Cortex of kidney (tissue), 1 donor: ENCODE measurements at places on chromosomes 7 and 10.

GRCh38 chr7:2968616-2969397, 74.9 kb downstream of the CARD11 start:
- DNase-seq = no peak

GRCh38 chr10:132962623-132963429, 20.5 kb upstream of the CFAP46 start:
- DNase-seq = no peak

DNA sequence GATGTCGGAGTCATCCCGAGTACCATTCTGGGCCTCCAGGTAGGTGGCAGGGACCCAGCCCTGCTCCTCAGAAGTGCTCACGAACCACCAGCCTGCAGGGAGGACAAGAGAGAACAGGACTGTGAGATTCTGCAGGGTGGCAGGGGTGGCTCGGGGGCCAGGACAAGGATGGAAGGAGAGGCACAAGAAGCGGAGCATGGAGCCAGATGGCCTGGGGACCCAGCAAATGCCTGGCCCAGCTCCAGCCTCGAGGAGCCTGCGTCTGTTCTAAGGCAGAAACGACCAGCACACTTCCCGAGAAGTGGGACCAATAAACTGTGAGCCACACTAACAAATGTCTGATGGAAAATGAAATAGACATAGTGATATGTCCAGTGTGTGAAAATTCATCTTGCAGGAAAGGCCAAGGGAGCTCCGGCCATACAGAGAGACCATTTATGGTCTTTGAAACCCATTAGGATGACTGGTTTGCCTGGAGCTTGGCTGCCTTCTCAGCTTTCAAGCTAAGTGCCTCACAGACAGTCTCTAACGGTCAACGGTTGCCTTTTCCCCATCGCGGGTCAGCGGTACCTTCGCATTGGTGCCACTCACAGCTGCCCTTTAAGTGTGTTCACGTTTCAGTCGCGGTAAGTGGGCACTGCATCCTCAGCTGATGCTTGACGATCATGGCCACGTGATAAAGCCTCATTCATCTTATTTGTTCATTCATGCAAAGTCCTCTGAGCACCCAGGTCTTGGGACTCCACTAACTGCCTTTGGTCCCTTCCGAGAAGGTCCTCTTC, 133.8 kb downstream of the NEURL1 start:
- DNase-seq = no peak

GRCh38 chr7:30321882-30322192, 37.4 kb downstream of the ZNRF2 start:
- DNase-seq = no peak

- DNase-seq = no peak
Observed at GRCh38 chr7:4856336-4857057, 5.3 kb downstream of the PAPOLB start.

DNA sequence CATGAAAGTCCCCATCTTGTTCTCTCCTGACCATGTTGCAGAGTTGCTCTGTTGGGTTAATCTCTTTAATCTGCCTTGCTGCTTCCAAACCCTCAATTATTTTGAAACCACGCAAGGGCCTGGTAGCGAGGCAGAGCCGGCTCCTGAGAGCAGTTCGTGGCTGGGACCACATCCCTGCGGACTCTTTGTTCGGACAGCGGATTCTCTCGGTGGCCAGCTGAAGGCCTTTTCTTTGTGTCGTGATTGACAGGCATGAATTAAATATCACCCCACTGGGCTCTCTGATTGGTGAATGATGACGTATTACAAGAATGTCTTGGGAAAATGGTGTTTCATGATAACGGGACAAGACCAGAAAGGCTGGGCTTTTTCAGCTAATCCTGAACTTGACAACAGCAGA, 66.9 kb upstream of the ARHGAP21 start:
- DNase-seq = no peak

DNA sequence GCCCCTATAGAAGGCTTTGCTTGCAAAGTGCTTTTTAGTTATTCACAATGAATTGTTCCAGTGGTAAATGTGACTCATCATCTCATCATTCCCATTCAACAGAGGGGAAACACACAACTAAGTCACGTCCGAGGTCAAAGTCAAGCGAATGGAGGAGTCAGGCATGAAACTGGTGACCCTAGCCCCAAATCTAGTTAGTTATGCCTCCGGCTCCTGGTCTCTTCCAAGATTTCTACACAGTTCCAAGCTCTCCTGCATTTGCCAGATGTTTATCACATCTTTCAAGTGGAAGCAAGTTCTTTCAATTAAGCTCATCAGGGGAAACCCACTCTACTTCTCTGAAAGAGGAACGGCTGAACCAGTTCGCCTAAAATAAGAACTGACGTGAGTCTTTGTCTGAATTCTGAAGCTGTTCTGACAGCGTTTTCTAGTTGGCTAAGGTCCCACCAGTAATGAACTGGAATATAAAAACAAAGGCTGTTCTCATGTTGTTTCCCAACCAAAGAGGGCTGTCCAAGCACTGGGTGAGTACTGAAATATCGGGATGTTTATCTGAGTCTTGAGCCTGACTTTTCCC, 140.9 kb upstream of the NRBF2 start:
- no peak for DNase-seq

- no peak for DNase-seq
Observed at GRCh38 chr7:17415955-17416354, 117.5 kb downstream of the AHR start.

DNA sequence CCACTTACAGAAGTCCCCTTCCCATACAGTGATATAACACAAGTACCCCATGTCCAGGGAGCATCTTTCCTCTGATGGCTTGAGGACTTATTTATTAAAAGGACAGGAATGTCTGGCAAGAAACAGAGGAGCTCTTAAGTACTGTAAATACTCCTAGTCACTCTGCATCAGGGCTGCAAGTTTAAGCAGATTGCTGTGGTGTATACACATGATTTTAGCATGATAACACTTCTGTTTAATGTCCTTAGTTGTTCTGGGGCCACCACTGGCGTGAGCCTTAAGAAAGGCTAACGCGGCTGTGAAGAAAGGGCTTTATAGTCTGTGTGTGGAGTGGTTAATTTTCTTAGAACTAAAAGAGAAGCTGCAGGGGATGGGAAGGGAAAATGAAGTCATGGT, 65.7 kb downstream of the GBF1 start:
- DNase-seq = no peak

DNA sequence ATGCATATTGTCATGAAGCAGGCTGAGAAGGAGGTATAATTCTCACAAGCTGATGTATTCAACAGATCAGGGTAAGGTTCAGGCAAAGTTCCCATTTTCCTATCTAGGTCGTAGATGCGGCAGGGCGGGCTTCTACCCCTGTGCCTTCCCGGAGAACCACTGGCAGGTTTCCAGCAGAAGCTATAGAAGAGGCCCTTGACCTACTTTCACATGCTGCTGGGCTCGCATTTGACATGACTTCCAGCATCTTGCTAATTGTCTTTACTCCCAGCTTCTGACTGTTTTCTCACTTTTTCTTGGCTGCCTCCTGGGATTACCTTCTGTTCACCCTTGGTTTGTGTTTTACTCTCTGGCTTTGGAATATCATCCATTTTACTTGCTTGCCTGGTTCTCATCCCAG, 32.6 kb upstream of the ORC5 start:
- no peak for DNase-seq

- DNase-seq = no peak
Observed at GRCh38 chr10:132488231-132488821, 49.3 kb upstream of the INPP5A start.

DNA sequence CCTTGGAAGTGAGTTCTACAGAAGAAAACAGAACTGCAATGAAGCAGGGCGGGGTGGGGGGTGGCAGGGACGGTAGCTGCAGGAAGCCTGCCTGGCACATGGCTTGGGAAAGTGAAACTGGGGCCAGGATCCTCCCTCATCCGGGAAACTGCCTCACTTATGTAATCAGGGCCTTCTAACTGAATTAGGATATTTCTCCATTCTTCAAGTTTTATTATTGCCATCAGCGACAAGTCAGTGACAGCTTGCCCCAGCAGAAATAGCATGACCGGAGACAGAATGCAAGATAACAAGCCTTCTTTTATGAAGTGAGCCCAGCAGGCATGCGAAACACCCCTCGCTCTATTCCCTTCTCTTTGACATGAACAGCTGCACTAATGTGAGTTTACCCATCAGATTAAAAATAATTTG, 77.5 kb upstream of the CACUL1 start:
- no peak for DNase-seq

GRCh38 chr7:24024276-24025068, 259.5 kb upstream of the NPY start:
- DNase-seq = no peak

DNA sequence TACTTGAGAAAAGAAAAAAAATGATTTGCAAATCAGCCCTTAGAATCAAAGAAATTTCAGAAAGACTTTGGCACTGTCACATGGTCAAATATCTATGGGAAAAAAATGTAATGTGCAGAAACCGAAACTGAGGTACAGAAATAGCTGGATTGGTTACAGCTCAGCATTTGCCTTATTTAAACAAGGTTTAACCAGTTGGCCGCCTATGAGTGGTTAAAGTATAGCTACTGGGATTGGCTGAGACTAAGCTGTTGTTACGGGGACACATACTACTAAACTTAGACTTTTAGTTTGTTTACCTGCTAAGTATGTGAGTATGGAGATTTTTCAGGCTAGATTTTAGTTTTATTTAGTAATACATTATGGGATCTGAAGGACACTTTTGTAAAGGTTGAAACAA, 38.6 kb downstream of the SFTPD start:
- DNase-seq = no peak

GRCh38 chr10:76127984-76128589, 696.7 kb downstream of the LRMDA start:
- DNase-seq = no peak

GRCh38 chr10:49323896-49324270, 24.9 kb downstream of the C10orf71 start:
- no peak for DNase-seq

- no peak for DNase-seq
Observed at GRCh38 chr7:151744656-151745638, 132.0 kb downstream of the PRKAG2 start.

- no peak for DNase-seq
Observed at GRCh38 chr10:111113238-111113960, 36.6 kb downstream of the ADRA2A start.

DNA sequence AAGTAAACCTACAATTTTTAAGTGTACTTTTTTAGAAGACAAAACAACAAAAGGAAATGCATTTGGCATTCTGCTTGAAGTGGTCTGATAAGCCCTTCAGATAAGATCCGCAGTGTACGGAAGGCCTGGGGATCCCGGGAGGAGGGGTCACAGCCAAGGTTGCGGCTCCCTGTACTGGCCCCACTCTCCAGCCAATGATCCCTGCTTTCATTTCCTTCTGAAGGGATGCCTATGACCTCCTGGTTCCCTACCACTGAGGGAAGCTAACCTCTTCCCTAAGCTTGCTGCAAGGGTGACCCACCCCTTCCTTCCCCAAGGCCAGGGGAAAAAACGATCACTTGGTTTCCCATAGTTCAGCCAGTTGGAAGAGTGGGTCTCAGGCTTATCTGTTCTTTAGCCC, 5.3 kb downstream of the DENND2A start:
- no peak for DNase-seq

DNA sequence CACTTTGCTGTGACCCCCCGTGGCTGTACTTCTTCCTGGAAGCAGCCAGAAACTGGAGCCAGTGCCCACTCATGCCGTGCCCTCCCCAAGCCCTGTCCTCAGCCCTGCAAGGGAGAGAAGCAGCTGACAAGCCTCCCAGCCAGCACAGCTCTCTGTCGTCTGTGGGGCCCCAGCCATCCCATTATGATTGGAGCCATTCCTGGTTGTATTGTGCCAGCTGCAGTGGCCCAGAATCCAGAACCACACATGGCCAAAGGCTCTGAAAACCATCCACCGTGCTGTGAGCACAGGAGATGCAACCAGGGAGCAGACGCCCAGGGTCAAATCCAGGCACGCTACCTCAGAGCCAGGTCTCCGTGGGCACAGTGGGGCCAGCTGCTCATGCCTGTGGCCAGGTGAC, 18.7 kb downstream of the GRID2IP start:
- no peak for DNase-seq

- peak; percentile 16 for DNase-seq
Observed at GRCh38 chr10:121974535-121975294, at the start of gene NSMCE4A. Gene NSMCE4A (minus strand): TSS chr10:121975217. CDS start chr10:121975165, 52 bp downstream.

DNA sequence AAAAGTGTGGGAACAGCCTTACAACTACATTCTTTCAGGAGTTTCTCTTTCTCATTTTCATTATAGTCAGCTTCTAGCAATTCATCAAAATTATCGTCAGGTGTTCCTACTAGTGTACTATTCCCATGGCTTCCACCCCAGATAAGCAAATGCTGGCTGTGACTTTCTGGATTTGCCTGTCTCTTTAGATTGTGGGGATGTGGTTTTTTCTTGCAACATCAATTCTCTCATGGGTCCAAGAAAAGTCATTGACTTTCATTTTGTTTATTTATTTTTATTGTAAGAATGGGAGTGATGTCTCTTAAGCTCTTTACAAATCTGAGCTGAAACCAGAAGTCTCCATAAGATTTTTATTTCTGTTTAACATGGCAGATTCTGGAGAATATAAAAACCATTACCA, 349.7 kb upstream of the SEMA3C start:
- no peak for DNase-seq

- DNase-seq = no peak
Observed at GRCh38 chr7:43767311-43767710, 8.8 kb downstream of the BLVRA start.

GRCh38 chr7:122200888-122201287, 56.8 kb upstream of the AASS start:
- DNase-seq = no peak

DNA sequence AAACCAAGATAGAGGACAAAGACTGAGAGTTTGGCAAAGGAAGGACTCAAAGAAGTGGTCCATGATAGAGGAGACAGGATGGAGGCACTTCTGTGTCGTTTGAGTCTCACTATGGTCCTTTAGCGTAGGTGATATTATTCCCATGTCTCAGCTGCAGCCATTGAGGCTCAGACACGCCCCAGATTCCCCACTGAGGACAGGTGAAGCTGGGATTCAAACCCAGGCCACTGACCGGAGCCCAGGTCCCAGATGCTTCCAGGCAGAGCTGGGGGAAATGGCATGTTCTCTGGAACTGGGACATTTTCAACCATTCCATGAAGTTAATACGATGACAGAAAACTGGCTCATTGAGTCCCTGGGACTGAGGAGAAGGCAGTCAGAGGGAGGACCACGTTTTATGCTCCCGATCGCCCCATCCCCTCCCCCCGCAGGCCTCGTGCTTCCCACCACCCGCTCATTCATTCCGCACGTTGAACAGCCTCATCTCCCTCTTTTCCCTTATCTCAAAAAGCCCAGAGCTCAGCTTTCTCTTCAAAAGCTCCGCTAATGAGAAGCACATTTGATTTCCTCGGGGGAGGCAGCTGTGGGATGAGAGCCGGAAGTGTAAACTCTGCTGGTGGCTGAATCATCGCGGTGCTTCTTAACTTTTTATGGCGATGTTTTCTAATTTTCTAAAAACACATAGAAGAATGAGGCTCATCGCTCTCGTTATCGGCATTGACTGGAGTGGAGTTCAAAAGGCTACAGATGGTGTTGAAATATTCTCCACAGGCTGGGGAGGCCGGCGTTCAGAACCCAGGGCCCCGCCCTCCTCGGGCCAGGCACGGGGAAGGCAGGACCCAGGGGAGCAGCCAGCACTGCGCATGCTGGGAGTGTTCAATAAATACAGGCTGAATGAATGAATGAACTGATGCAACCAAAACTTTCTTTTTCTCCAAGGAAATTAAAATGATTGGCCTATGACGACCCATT, 64.0 kb downstream of the OAT start:
- DNase-seq = no peak
